Naive B cell (primary cell): ENCODE measurements at places on chromosomes 1 and 21. TPM values are rescaled to one million over a fixed set of nuclear protein-coding genes. Genes with fewer than 3 reads are reported as not detected.

GRCh38 chr1:165856021-165856420 lies 28.6 kb downstream of the UCK2 start:
- DNase-seq: no peak

DNA sequence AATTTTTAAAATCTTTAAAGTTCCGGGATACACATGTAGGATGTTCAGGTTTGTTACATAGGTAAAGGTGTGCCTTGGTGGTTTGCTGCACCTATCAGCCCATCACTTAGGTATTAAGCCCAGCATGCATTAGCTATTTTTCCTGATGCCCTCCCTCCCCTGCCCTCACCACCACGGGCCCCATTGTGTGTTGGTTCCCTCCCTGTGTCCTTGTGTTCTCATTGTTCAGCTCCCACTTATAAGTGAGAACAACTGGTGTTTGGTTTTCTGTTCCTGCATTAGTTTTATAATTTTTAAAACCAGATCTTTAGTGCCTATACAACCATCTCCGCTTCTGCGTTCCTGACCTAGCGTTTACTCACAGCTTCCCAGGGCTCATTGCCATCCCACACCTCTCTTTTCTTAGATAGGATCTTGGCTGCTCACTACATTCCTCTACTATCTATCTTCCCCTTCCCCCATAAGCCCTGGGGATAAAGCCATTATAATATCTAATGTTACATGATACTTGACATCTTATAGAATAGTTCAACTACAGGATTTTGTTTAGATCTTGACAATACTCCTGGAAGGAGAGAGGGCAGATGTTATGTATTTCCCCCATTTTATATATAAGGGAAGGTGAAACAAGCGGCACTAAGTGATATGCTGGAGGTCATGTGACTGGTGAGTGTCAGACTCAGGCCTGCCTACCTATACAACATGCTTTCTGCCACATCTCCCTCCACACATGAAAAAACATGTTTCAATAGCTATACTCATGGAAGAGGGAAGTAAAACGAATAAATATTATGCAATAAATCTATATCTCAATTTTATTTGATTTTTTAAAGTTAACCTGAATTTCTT lies 52.3 kb upstream of the DNAJC6 start:
- DNase-seq: no peak

DNA sequence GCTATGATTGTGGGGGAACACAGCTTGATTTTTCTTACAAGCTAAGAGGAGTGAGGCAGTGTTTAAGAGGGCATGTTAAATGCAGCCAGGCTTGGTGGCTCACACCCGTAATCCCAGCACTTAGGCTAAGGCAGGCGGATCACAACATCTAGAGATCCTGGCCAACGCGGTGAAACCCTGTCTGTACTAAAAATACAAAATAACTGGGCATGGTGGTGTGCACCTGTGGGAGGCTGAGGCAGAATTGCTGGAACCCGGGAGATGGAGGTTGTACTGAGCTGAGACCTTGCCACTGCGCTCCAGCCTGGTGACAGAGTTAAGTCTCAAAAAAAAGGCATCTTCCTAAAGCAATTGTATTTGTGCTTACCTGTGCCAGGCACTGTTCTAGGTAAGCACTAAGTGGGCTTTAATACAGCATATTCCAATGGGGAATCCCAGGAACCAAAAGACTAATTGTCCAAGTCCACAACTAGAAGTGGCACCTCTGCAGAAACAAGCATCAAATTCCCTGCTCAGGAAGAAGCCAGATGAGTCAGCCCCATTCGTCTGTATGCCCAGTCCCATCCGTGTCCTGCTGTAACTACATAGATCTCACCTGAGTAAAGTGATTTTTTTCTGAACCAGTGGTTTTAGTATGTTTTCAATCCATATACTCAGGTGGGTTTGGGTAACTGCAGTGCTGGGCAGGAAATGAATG lies 4.6 kb downstream of the RCC1 start:
- no peak for DNase-seq

DNA sequence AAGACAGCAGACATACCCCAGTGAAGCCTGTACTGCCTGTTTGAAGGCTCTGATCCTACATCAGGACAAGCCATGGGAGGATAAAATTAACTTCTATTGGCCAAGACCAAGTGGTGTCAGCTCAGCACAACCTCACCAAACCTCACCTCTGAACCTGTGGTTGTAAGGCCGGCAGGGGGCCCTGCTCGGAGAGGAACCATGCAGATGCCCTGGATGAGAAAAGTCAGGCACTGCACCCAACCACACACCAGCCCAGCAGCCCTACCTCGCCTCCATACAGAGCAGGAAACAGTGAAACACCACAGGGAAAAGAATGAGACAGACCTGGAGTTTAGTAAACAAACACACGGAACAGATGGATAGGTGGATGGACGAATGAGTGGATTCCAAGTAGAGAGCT lies 70.0 kb upstream of the PAX7 start:
- no peak for DNase-seq

DCST1 gene
- not detected for polyA plus RNA-seq

- DNase-seq: no peak
Observed at GRCh38 chr1:111631502-111631901, 11.9 kb downstream of the RAP1A start.
